OCI-LY7 (cell line): ENCODE measurements at places on chromosomes 11 and 22.

DNA sequence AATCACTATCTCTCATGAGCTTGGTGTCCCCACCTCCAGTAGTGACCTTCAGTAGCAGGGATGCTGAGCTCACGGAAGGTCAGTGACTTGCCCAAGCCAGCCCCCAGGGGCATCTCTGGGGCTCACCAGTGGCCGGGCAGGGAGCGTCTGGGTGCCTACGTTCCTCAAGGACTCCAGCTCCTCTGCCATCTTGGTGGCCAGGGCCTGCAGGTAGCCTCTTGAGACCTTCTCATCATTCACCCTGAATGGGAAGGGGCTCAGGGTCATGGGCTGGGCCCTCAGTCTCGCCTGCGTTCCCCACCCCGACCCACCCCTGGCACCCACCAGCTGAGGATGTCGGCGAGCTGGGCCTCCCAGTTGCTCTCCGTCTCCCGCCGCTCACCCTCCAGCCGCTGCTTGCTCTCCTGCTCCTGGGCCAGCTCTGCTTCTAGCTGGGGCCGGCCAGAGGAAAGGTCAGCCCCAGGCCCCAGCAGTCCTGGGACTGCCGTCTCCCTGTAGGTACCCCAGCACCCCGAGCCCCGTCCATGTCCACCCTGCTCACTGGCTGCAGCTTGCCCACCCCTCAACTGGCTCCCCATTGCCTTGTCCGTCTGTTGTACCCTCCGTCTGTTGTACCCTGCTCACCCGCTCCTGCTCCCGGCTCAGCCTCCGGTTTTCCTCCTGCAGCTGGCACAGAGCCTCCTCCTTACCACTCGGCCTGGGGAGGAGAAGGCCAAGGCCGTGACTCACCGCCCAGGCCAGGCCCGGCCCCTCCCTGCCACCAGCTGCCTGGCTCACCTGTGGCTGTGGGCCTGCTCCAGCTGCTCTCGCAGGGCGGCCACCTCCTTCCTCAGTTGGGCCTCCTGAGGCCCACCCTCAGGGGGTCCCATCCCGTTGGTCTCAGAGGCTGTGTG is 9.5 kb downstream of the CDC42BPG start:
- DNase-seq, result no peak

DNA sequence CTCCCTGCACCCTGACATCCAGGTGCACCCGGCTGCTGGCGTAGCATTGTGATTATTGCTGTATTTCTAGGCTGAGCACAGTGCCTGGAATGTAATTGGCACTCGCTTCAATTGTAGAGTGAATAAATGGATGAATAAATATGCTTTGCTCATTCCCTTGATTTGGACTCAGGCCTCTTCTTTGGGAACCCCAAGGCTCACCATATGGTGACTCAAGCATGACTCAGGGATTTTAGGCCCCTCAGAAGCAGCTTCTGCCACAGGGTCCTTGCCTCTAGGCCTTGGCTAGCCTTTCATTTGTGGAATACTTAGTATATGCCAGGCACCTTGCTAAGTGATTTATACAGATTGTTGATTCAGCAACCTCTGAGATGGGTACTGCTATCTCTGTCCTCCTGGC is 78.9 kb downstream of the GRIK4 start:
- DNase-seq, result no peak

- no peak for DNase-seq
Observed at GRCh38 chr11:30583476-30584280, 2.5 kb downstream of the MPPED2 start.

DNA sequence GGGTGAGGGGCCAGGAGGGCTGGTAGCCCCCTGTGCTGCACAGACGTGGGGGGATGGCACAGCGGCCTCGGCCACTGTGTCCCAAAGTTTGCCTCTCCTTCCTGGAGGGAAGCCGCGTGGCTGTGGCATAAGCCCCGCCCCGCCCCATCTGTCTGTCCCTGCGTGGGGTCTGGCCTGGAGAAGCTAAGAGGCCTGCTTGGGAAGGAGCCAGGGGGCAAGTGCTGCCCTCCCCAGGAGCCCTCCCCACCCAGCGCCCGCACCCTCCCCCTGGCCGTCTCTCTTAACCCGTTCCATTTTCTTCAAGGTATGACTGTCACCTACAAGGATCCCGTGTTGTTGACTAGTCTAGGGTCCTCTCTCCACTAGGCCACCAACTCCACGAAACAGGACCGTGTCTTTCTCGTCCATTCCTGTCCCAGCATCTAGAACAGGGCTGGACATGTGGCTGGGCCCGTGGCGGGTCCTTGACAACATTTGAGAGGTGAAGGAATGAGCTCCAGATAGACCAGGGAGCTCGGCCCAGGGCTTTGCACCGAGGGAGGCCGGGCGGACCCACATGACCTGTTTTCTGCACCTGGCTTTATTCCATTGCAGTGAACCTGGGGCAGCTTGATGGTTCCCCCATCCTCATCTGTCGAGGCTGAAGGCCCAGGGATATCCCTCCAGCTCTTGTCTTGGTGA is 428.0 kb downstream of the TBC1D22A start:
- DNase-seq, result no peak

- peak; percentile 4 for DNase-seq
Observed at GRCh38 chr11:77411717-77412441, 62.0 kb downstream of the PAK1 start.

DNA sequence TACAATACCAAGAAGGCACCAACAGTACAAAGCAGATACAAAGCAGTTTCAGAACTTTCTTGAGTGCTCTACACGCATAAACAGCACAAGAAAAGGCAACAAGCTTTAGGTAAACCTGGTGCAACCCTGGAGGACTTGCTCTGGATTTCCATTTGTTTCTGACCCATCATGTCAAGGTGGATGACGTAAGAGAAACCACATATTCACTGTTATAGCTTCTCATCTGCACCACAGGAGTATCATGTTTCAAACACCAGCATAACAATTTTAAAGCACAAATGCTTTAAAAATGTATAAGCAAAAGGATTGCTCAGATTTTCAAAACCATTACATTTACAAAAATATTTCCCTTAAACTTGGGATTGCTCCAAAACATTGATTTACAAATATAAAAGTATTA is 25.0 kb upstream of the YPEL1 start:
- DNase-seq, result no peak

- DNase-seq, result no peak
Observed at GRCh38 chr11:83070731-83071566, 748 bp downstream of the RAB30 start.

DNA sequence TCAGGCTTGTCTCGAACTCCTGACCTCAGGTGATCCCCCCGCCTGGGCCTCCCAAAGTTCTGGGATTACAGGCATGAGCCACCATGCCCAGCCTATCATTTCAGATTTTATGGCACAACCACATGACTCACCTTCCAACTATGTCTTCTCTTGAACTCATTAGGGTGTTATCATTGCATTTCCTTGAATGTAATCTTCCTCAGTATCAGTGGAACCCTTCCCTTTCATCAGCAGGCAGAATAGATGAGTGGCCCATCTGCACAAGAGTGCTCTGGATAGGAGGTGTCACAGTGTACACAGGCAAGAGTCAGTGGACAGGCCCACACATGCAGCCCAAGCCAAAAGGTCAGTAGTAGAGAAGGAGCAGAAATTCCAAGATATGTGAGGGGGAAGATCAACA is 29.1 kb upstream of the AQP11 start:
- DNase-seq, result no peak

GRCh38 chr22:26933105-26933590 is 275.8 kb downstream of the MIAT start:
- DNase-seq, result no peak

GRCh38 chr22:27609451-27609888 is 192.1 kb downstream of the MN1 start:
- DNase-seq, result no peak

GRCh38 chr11:94735907-94736306 is 32.2 kb upstream of the AMOTL1 start:
- DNase-seq, result no peak

- peak; percentile 90 for DNase-seq
Observed at GRCh38 chr22:19448076-19448607, 631 bp upstream of the C22orf39 start.

DNA sequence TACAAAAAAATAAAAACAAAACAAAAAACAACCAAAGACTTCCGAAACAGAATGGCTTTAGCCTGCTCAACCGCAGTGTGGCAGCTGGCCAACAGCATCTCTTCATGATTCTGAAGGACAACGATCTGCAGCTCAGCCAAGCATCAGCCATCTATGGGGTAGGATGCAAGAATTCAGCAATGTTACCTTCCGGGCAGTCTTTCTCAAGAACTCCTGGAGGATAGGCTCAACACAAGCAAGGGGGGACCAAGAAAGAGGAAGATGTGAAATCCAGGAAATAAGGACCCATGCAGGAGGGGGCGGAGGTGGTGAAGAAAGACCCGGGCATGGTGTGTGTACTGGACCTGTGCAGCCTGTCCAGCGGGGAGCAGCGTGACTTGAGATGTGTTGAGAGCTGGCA is 3.5 kb upstream of the TSPO start:
- DNase-seq, result peak; percentile 56

DNA sequence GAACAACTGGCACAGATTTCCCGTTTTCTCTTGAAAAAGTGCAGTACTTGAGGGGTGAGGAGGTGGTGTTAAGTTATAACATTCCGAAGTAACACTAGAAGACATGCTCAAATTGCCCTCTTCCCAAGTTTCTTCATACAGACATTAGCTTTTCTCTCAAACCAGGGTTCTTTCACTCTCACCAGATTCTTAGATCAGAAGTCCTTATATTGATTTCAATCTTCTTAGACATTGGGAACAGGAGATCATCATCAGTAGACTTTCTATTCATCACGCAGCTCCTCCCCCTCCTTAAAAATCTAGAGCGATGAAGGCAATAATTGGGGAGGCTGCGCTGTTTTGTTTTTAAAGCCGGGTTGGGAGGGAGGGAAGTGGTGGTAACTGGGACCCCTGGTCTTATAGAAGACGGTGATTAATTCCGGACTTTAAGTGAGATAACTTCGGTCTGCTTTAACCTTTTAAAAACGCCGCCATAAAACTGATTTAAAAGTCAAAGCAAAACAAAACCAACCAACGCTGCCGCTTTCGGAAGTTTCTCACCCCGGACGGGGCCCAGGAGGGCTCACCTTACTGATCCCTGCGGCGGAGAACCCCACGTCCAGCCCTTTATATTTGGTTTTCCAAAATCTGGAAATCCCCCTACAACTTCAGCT is 665 bp downstream of the USP28 start:
- no peak for DNase-seq

DNA sequence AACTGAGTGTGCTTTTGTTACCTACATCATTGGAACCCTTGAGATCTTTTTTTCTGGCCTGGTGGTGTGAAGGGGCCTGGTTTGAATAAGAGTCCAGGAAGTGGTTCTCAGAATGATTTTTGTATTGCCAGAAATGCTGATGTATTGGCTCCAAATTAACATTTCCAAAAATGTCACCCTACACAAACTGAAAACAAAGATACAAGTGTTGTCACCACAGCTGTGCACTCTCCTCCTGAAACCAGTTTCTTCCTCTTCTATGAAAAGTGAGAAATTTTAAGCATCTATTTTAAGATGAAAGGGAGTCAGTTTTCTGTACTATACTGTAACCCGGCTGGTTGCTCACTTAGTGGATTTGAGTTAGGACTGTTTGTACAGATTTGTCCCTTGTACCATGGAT is 218.8 kb downstream of the PGR start:
- peak; percentile 50 for DNase-seq

DNA sequence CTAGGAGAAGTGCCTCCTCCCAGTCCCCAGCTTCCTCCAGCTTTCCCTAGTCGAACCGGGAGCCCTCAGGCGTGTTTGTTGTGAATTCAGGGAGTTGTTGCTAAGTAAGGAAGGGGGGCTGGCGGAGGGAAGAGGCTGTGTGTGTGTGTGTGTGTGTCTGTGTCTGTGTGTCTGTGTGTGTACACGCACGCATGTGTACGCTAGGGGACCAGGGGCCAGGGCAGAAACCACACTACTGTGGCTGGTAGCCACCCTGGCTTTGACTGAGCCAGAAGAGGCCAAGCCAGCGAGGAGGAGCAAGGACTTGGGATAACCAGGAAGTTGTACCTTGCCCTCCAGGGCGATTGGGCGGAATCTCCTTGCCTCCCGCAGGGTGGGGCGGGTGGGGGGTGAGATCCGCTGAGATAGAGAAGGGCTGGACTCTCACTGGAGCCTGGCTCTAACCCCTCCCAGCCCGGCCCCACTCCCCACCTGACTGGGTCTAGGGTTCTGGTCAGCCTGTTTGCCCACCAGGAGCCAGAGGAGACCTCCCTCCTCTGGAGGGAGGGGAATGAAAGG is 7.5 kb downstream of the BCL9L start:
- DNase-seq, result no peak

- no peak for DNase-seq
Observed at GRCh38 chr11:118565051-118565450, 680 bp downstream of the IFT46 start.

DNA sequence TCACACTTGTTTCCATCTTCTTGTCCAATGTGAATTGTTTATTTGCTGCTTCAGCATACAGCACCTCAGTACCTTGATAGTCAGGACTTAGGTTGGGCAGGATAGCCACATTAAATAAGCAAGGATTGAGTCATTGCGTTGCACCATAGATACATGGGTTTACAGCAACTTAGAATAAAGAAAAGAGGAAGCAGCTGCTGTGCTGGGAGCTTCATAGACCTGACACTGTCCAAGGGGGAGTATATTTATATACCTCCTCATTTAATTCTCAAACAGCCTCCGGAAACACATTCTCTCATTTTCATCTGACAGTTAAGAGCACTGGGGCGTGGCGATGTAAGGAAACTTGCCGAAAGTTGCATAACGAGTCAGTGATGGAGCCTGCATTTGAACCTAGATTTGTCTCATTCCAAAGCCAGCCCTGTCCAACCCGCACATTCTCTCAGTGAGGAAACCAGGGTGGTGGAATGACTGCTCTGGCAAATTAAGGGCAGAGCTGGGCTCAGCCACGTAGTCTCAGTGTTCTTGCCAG is 42.2 kb downstream of the UBASH3B start:
- DNase-seq, result peak; percentile 98

DNA sequence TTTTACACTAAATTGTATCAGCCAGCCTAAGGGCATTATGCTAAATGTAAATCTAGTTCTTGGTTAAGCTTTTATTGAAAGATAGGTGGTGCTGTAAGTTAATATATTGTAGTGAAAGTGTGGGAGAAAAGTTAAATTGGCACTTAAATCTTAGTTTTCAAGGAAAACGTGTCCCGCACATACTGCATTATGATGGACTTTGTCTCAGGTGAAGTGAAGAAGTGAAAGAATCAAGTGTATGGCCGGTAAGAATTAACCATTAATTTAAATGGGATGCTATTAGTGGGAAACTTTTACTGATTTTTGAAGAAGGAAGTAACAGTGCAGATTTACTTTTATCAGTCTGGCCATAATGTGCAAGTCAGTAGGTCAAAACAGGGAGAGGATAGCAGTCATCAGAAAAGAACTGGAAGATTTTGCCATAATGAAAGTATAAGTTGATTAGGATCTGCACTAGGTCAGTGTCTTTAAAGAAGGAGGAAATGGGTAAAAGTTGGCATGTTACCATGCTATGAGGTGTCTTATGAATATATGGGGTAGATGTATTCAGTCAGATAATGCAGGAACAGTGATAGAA is 81.6 kb downstream of the PDHX start:
- DNase-seq, result peak; percentile 34

DNA sequence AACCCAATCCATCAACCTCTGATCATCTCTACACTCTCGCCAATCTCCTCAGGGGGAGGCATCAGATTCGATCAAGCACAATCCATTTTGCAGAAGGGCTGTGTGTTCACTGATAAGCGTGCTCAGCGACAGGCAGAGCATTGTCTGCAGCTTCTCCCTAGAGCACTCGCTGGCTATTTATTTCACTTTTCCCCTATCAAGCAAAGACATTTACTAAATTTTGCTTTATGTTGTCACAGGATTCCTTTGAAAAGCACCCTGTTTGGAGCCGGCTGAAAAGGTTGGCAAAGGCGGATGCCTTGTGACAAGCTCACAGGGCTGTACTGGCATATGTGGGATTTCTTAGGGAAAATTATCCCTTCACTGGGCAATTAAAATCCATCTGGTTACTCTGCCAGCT is 1381.5 kb upstream of the TENM4 start:
- no peak for DNase-seq

- no peak for DNase-seq
Observed at GRCh38 chr11:67032830-67033551, 10.1 kb downstream of the SYT12 start.
